ENCODE measurements at places on chromosomes 7 and 10. TPM values are rescaled to one million over a fixed set of nuclear protein-coding genes. Genes with fewer than 3 reads are reported as not detected.
A peak's percentile ranks its signal among the peaks of the same experiment; 100 is the strongest.

GRCh38 chr7:116206141-116206540 lies 4.2 kb upstream of the TES start:
- DNase-seq: no peak

DNA sequence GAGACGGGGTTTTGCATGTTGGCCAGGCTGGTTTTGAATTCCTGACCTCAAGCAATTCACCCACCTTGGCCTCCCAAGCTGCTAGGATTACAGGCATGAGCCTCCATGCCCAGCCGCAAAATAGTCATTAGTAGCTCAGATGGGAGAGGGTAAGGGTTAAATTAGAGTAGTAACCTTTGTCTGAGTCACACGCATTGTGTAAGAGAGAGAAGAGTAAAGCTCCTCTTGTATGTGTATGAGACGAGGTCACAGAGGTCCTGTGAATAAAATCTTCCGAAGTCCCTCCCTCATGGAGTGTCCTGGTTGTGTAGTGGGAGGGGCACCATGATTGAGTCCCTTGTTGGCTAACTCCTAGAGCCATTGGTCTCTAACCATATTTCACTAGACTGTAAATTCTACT lies 85.2 kb upstream of the CDC14C start:
- DNase-seq: no peak

DNA sequence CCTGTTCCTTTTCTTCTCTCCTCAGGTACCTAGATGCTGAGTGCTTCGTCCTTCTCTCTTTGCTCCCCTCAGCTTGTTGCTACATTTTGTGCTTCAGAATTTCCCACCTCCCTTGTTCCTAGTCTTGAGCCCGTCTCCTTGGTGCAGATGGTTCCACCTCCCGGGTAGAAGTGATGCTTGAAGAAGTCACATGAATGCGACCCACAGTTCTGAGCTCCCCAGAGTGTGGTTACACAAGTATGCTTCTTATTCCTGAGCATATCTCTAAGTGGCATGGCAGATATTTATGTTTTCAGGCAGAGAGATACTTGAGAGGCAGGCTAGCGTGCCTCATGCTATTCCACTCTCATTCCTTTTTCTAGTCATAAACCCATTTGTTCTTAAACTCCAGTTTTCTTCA lies 34.0 kb downstream of the INPP5F start:
- DNase-seq: no peak

GRCh38 chr10:86954681-86955500 lies 2.5 kb downstream of the MMRN2 start:
- no peak for DNase-seq

DNA sequence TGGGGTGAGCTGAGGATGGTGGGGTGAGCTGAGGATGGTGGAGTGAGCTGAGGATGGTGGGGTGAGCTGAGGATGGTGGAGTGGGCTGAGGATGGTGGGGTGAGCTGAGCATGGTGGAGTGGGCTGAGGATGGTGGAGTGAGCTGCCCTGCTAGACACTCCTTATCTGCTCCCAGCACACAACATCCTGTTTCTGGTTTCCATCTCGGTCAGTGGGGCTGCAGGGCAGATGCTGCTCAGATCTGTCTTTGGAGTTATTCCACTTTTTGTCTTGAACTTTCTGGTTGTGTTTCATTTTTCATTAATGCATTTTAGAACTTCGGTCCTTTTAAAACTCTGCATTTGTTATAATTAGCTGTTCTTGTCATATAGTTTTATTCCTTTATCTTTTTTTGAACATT lies 67.9 kb upstream of the ANTXRL start:
- no peak for DNase-seq

DNA sequence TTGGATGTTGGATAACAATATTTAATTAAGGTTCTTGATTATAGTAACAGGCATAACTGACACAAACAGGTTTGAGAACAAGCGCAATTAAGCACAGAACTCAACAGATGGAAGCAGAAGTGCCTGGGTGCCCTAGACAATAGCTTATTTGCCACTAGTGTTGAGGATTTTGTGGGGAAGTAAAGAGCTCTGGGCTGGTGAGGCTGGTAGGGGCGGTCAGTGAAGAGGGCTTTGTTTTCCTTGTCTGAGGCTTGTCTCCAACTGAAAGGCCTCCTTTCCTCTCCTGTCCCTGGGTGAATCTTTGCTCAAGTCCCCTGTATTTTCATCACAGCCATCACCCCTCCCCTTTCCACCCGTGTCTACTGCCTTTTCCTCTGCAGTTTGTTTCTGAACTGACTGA lies 104.6 kb downstream of the KAT6B start:
- DNase-seq: no peak

GRCh38 chr7:4308205-4308590 lies 373.9 kb upstream of the FOXK1 start:
- DNase-seq: no peak

NRP1 gene
- total RNA-seq: 174 TPM

DNA sequence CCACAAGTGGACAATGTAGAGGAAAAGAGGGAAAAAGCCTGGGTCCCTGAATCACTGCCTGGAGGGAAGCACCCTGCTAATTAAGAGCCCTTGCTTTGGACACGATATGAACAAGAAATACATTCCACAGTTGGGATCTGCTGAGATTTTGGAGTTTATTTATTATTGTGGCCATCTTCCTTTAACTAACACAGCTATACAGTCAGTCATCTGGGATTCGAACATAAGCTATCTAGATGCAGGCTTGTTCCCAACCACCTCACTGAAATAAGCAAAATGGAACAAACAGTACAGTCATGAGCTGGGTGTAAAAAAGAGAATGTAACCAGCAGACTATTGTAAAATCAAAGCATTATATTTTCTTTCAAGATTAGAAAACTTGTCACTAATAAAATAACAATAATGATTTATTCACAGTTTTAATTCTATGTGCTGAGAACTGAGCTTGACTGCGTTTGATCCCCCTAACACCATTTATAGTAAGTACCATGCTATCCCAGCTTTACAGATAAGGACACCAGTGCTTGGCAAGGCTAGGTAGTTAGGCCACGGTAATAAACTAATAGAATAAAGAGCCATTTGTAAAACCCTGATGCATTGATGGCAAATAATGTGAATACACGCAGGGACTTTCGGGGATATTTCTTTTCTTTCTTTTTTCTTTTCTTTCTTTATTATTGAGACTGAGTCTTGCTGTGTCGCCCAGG lies 223.8 kb upstream of the KLF6 start:
- no peak for DNase-seq

DNA sequence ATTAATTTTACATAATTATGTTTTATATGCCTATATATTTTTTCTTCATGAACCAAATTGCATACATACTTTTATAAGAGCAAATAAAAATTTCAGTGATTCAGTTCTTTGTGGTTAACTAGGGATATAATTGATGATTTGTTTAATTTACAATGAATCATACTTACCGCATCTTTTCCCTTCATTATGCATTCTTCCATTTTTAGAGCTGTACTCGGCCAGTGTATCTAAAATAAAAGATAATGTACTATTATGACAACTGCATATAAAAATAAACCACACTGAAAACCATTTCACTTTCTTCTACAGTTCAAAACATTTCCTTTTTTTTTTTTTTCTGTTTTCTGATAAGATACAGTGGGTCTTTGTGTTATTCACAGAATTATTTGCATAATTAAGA lies 179.9 kb downstream of the SEMA3E start:
- peak; percentile 54 for DNase-seq

GRCh38 chr7:28170701-28171100 lies 9.9 kb downstream of the JAZF1 start:
- DNase-seq: no peak

- DNase-seq: no peak
Observed at GRCh38 chr7:121302214-121302745, 26.5 kb upstream of the WNT16 start.

ADCY1 gene
- 0.72 TPM for total RNA-seq

DNA sequence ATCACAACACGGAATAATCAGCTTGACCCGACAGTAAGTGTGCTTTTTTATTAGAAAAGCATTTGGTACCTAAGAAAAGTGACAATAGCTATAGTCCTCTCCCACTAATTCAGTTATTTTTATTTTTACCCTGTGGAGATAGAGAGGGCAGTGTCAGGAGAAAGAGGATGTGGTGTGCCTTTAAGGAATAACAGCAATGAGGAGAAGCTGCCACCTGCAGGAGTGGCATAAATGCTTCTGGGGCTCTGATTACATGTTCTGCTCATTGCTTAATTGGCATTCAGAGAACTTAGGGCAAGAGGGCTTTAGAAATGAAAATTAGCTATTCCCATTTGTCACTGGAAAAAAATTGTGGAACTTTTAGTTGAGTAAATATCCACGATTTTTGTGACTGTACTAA lies 60.1 kb downstream of the DENND11 start:
- DNase-seq: no peak

GRCh38 chr10:31136930-31137885 lies 105.5 kb upstream of the ZNF438 start:
- peak; percentile 65 for DNase-seq

- DNase-seq: no peak
Observed at GRCh38 chr10:95169522-95169921, 24.5 kb upstream of the ACSM6 start.

- DNase-seq: peak; percentile 45
Observed at GRCh38 chr10:6409971-6410643, 170.0 kb downstream of the PRKCQ start.

- DNase-seq: no peak
Observed at GRCh38 chr7:150968734-150969372, 9.3 kb downstream of the KCNH2 start.

IL15RA gene
- 2.1 TPM for total RNA-seq

DNA sequence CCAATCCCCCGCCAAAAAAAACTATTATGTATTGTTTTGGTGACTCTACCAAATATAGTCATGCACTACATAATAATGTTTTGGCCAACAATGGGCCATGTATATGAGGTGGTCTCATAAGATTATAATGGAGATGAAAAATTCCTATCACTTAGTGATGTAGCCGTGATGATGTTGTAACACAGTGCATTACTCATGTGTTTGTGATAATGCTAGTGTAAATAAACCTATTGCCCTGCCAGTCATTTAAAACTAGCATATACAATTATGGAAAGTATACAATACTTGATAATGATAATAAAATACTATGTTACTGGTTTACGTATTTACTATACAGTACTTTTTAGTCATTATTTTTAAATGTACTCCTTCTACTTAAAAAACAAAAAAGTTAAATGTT lies 101.5 kb downstream of the SLC25A40 start:
- no peak for DNase-seq

GRCh38 chr10:128854963-128855362 lies 612.1 kb upstream of the MGMT start:
- DNase-seq: no peak

- peak; percentile 47 for DNase-seq
Observed at GRCh38 chr7:30040938-30041337, 12.7 kb downstream of the PLEKHA8 start.

GRCh38 chr7:90846192-90846591 lies 250.1 kb downstream of the CDK14 start:
- no peak for DNase-seq

DNA sequence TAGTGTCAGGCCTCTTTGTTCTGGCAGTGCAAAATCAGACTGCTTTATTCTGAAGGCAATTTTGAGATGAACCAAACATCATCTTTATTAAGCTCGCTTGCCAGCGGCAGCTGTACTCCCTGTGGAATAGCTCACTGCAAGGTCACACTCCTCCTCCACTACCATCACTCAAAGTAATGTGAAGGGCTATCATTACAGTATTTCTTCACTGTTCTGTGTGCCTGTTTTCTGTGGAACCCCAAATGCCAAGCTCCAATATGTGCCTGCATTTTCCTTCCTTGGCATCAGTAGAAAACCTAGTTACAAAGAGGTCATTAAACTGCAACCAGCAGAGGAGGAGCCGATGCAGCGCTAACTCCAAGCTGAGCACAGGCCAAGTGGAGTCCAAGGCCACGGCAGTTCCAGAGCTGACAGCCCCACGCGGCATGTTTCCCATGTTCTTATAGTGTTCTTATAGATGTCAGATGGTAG lies 21.4 kb downstream of the BCCIP start:
- no peak for DNase-seq

KCTD7 gene
- 10.6 TPM for total RNA-seq

GRCh38 chr7:53491051-53491450 lies 455.6 kb downstream of the POM121L12 start:
- no peak for DNase-seq

DNA sequence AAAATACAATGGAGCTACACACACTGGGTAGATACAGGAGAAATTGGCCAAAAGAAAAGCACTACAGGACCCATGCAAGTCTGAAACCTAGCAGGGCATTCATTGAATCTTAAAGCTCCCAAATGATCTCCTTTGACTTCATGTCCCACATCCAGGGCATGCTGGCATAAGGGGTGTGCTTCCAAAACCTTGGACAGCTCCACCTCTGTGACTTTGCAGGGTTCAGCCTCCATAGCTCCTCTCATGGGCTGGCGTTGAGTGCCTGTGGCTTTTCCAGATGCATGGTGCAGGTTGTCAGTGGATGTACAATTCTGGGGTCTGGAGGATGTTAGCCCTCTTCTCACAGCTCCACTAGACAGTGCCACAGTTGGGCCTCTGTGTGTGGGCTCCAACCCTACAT lies 626.3 kb upstream of the POT1 start:
- no peak for DNase-seq

PITX3 gene
- not detected for total RNA-seq

- no peak for DNase-seq
Observed at GRCh38 chr10:119407254-119407777, 135.2 kb downstream of the RGS10 start.

KNDC1 gene
- total RNA-seq: 0.41 TPM

- no peak for DNase-seq
Observed at GRCh38 chr7:133845005-133845404, 282.1 kb upstream of the LRGUK start.

DNA sequence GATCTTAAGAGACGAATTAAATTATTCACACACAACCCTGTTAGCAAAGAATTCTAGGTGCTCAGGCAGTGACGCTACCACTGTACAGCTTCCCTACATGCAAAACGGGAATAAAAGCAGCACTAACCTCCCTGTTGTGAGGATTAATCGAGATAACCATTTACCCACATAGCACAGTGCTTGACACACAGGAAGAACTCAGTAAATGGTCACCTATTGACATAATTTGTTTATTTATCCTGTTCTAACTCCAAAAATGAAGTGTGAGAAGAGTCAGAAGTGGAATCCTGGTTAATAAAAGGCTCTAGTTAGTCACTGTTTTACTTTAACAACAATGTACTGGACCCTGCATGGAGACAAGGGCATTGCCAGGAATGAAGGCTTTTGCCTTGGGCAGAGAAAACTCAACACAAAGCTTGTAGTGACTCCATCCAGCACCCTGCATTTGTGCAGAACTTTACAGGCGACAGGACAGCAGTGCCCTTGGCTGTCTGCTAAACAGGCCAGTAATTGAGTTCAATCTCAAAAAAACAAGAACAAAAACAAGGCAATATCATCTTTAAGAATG lies 103.8 kb downstream of the SORBS1 start:
- DNase-seq: no peak

- DNase-seq: no peak
Observed at GRCh38 chr10:121797490-121797889, 130.3 kb downstream of the ATE1 start.

GRCh38 chr7:93165447-93165846 lies 17.3 kb upstream of the SAMD9L start:
- no peak for DNase-seq

LRRC18 gene
- not detected for total RNA-seq

Measured in fibroblast of the aortic adventitia (primary cell).